ENCODE measurements at places on chromosomes 4 and X.

DNA sequence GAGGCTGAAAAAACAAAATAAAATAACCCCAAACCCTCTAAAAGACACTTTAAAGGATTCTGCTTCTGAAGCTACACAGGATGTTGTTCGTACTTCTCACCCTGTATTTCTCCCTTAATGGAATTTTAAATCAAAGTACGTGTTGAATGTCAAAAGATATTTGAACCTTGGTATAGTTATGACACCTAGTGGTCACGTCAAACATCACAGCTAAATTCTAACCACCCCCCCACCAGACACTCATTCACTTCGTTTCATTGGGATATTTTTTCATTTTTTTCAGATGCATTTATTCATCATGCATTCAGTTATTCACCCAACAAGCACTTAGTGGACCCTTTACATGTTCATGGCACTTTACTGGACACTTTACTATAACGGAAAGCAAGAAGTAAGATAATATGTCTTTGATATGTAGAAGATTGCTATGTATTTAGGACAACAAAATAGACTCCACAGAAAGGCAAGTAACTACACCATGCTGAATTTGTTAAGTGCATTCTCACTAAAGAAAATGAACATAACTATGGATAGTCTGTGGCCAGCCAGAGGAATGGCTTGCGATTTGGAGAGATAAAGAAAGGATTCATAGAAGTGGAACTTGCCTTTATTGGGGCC lies 62.5 kb upstream of the GPR174 start:
- no peak for DNase-seq

DNA sequence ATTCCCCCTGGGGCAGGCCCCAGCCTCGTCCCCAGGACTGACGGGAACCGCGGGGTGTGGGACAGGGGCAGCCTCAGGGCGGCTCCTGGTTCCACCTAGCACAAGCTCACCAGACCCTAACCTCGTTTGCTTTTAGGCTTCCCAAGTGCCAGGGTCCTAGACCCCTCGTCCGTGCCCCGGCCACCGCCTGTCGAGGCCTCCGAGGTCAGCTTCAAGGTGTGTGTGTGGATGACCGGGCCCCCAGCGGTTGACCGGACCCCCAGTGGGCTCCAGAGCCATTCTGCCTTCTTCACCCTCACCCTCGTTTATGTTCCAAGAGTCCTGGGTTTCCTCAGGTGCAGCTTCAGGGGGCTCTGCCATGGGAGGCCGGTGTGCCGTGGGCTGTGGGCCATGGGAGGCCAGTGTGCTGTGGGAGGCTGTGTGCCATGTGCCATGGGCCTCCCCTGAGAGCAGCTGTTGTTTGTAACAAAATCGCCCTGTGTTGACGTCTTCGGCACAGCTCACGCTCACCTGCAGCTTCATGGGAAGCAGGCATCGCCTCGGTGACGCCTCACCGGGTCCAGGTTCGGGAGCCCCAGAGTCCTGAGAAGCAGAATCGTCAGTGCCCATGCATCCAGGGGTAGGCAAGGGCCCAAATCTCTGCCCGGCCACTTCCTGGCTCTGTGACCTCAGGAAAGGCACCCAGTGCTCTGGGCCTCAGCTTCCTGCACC lies 43.0 kb upstream of the HMX1 start:
- DNase-seq = no peak

DNA sequence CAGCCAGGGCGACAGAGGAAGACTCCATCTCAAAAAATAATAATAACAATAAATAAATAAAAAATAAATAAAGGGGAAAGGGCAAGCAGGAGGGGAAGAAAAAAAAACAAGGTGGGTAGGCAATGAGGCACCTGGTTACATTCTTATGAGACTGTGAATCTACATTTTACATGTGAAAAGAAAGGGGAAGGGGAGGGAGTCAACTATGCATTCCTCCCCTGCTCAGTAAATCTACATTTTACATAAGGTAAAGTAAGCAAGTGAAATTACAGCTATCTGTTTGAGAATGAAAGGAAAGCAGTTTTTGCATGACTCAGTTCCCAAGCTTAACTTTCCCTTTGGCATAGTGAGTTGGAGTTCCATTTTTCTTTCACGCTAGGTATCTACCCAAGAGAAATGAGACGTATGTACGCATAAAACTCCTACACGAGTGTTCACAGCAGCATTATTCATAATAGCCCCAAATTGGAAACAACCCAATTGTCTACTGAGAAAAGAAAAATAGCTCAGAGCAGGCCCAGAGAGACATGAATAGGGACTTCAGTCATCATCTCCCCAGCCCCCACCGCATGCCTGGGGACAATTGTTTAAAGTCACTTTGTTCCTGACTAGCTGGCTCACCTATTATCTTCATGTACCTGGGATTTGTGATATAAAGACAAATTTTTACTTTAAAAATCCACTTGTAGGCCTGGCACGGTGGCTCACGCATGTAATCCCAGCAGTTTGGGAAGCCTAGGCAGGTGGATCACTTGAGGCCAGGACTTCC lies 52.4 kb downstream of the DDX3X start:
- no peak for DNase-seq

GRCh38 chrX:40778861-40779575 lies 43.7 kb upstream of the MED14 start:
- no peak for DNase-seq

GRCh38 chr4:12987284-12987683 lies 496.9 kb downstream of the RAB28 start:
- DNase-seq = no peak

GRCh38 chr4:118920247-118920646 lies 31.6 kb downstream of the SYNPO2 start:
- DNase-seq = no peak

DNA sequence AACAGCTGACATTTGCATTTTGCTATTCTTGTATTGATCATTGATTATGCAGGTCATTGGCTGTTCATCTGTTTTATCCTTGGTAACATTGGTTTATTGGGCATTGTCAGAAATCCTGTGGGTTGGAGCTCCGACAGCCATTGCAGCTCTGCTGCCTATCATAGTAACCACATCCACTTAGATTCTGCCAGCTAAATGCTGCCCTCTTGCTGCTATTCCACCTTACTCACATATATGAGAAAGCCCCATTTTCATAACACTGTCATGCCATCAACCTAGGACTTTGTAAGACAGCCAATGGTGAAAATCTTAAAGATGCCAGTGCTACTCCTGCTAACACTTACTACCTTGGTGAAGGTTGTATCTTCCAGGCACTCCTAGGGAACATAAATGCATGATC lies 187.3 kb upstream of the CXCL13 start:
- no peak for DNase-seq

DNA sequence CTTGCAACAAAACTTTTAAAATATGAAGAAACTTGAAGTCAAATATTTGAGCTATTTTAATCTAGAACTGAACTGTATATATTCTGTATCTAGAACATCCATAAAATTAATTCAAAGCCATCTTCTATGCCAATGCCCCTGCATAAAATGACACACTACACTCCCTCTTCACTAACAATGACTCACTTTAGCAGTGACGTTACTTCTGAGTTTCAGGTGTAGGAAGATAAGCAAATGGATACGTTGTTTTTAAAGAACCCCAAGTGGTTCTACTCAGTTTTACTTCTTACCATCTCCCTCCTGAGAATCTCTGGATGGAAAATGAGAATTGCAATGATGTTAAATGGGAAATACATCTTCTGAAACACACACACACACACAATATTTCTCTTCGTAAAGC lies 45.2 kb downstream of the CXXC4 start:
- no peak for DNase-seq

- DNase-seq = no peak
Measured at GRCh38 chr4:85126991-85127591, 160.6 kb upstream of the WDFY3 start.

DNA sequence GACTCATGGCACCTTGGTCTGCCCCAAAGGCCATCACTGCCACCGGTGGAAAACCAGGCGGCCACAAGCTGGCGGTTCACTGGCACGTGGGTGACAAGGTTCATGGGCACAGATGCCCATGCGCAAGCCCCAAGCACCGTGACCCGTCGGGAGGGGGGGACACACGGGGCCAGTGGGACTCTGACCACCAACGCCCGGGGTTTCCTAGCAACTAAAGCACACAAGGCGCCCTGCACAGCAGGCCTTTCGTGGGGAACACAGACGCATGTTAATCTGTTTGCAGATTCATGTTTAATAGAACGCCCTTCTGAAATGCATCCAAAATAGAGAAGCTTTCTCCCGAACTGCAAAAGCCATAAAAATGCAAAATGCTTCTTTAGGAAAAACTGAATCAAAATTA lies 43.9 kb downstream of the FAM53A start:
- no peak for DNase-seq

DNA sequence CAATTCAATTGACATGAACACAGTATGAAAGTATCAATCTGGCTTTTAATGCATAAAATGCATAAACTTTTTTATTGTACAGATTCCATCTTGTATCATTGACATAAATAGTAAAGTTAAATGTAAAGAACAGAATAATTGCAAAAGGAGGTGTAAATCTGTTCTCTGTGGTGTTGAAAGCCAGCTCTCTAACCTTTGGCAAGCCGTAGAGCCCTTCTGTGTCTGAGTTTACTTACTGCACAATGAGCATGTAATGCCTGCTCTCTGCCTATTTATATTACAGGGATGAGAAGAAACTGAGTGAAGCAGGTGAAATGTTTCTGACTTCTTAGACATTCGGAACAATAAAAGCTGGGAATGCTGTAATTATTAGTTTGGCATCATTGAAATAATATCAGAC lies 389.3 kb upstream of the EPHA5 start:
- no peak for DNase-seq

DNA sequence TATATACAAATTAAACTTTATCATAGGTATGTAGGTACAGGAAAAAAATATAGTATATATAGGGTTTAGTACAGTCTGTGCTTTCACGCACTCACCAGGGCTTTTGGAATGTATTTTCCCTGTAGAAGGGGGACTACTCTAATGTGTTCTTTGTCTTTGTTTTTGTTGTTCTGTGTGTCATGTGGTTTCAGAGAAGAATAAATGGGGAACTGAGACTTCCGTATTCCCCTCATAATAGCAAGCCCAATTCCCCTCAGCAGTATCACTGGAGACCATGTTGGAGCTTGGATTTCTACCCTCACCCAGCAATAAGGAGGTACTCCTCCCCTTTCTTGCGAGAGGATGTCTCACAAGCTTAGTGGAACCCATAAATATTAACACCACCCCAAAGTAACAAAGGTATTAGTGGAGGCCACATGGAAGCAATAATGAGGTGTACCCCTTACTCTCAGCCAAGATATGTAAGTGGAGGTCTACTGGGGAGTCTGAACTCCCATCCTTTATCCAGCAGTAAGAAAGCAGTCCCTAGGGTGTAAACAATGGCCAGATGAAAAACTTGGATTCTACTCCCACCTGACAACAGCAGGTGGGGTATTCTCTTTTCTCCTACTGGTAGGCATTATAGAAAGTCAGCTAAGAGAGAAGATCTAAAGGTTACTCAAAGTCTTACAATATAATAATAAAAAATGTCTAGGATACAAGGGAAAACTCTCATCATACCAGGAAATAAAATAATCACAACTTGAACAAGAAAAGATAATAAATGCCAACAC lies 805.4 kb upstream of the GALNTL6 start:
- no peak for DNase-seq

GRCh38 chr4:70868778-70869177 lies 29.1 kb upstream of the GRSF1 start:
- no peak for DNase-seq

GRCh38 chrX:41664908-41665307 lies 23.9 kb upstream of the GPR34 start:
- no peak for DNase-seq

DNA sequence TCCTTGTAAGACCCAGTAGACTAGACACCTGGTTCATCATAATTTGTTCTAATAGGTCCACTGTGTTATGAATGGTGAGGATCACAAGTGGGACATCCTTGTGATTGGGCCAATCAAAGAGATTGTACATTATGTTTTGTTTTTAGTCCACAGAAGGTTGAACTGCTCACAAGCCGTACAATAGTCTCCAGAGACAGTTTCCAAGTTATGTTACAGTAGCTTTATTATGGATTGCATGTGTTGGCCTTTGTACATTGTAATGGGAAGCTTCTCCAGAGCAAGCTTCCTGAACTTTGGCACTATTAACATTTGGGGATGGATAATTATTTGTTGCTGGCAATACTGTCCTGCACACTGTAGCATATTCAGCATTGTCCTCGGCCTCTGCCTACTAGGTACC lies 86.1 kb downstream of the MAGEB10 start:
- DNase-seq = no peak

GRCh38 chr4:7259039-7259438 lies 66.7 kb downstream of the SORCS2 start:
- no peak for DNase-seq
